Activated naive CD4-positive, alpha-beta T cell treated with anti-CD3 and anti-CD28 coated beads for 36 hours (primary cell): ENCODE measurements at places on chromosomes 7 and 10.
A peak's percentile ranks its signal among the peaks of the same experiment; 100 is the strongest.

- DNase-seq: no peak
Measured at GRCh38 chr10:44684661-44685060, 226.5 kb upstream of the TMEM72 start.

GRCh38 chr7:100540073-100540723, 1.2 kb downstream of the AGFG2 start:
- no peak for DNase-seq

DNA sequence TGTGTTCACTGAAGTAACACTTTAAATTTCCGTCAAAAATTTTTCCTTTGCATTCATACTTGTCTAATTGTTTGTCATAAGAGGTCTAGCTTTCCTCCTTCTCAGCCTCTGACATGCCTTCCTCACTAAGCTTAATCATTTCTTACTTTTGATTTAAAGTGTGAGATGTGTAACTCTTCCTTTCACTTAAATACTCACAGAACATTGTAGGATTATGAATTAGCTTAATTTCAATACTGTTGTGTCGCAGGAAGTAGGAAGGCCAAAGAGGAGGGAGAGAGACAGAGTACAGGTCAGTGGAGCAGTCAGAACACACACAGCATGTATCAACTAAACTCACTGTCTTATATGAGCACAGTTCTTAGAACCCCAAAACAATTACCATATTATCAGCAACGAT, 99.0 kb downstream of the SRPK2 start:
- DNase-seq: peak; percentile 40

DNA sequence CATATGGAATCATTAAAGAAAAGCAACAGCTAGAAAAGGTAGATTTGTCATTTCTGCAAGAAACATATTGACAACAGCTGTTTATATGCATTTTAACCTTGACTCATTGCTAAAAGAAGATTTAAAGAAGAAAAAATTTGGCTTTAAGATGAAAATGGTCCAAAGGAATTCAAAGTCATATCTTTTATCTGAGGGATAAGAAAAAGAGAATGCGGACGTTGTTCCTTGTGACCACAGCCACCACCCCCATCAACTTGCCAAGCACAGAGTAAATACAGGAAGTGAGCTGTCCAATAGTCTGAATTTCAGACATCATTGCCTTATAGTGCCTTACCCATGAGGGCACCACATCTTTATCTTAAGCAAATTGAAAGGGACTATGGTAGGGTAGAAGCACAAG, 7.3 kb upstream of the CRPPA start:
- no peak for DNase-seq

GRCh38 chr10:74058071-74058470, 60.2 kb downstream of the VCL start:
- no peak for DNase-seq

GRCh38 chr10:132229834-132230556, 43.2 kb downstream of the DPYSL4 start:
- DNase-seq: peak; percentile 64

GRCh38 chr7:119408596-119408995, 864.4 kb upstream of the KCND2 start:
- no peak for DNase-seq

DNA sequence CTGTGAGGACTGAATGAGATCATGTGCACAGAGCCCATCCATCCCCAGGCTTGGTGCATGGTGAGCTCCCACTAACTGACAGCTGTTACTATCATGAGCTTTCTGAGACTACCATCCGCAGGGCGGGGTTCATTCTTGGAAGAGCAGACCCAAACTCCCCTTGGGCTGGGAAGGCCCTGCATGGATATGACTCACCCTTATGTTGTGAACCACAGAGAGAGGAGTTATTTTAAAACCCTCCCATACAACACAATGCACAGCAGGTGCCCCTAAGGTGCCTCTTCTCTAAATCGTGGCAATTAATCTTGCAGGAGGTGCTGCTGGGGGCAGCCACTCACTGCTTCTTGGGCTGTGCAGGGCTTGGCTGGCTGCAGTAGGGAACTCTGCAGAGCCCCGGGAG, 219.1 kb downstream of the GFRA1 start:
- no peak for DNase-seq

GRCh38 chr10:99123851-99124250, 111.8 kb downstream of the HPSE2 start:
- no peak for DNase-seq

- DNase-seq: no peak
Measured at GRCh38 chr10:98433881-98434732, 12.6 kb downstream of the HPS1 start.

GRCh38 chr7:116465125-116465524, 34.4 kb upstream of the CAV2 start:
- DNase-seq: no peak

DNA sequence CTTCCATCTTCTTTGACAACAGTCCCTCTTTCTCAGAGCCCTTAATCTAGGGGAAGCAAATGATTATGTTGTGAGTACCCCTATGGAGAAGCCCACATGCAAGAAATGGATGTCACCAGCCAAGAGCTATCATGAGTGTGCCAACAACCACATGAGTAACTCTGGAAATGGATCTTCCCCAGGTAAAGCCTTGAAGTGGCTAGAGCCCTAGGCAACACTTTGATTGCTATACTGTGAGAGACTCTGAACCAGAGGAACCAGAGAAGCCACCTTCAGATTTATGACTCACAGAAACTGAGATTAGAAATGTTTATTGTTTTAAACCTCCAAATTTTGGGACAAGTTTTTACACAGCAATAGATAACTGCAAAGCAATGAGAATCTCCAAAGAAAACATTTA, 60.9 kb upstream of the COL1A2 start:
- no peak for DNase-seq

GRCh38 chr7:135169141-135169963, 1.2 kb downstream of the CYREN start:
- peak; percentile 85 for DNase-seq
